SHP77 treated with DMSO at 0.1 percent for 48 hours (cell line): ENCODE measurements at places on chromosomes 7 and 10.
A peak's percentile ranks its signal among the peaks of the same experiment; 100 is the strongest.

DNA sequence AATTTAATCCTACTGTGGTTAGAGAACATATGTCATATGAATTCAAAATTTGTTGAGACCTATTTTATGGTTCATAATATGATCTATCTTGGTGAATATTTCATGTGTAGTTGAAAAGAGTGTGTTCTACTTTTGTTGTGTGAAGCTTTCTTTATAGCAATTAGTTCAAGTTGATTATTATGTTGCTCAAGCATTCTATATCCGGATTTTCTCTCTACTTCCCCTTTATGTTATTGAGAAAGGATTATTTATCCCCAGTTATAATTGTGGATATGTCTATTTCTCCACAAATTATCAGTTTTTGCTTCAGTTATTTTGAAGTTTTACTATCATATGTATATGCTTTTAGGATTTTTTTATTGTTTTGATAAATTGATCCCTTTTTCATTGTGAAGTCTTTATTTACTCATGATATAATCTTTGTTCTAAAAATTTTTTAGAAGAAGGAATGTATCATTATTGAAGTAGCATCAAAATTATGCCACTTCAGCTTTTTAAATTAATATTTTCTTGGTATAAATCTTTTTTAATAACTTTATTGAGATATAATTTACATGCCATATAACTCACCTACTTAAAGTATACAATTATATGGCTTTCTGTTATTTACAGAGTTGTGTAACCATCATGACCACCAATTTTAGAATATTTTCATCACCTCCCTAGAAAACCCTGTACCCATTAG lies 12.0 kb upstream of the MEST start:
- DNase-seq = no peak

DNA sequence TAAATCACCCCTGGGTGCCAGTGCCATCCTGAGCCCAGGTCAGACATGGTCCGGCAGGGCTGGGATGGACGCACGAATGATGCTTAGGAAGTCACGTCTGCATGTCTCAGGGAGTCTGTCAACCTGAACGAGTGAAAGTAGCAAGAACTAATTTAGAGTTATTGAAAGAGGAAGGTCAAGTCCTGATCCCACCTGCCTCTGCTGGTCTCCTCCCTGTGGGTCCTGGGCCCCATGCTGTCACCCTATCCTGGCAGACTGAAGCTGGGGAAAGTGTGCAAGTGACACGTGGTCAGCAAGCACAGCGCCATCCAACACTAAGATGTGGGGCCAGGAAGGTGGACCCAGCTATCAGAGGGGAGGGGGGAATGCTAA lies 26.1 kb upstream of the GRID1 start:
- DNase-seq = no peak

GRCh38 chr7:108321359-108321758 lies 134.9 kb downstream of the NRCAM start:
- no peak for DNase-seq

- no peak for DNase-seq
Measured at GRCh38 chr7:144109283-144109682, at the start of gene OR2A2. Gene OR2A2, plus strand, starts transcription at chr7:144109583. Its CDS starts 0 bp downstream, at chr7:144109583.

DNA sequence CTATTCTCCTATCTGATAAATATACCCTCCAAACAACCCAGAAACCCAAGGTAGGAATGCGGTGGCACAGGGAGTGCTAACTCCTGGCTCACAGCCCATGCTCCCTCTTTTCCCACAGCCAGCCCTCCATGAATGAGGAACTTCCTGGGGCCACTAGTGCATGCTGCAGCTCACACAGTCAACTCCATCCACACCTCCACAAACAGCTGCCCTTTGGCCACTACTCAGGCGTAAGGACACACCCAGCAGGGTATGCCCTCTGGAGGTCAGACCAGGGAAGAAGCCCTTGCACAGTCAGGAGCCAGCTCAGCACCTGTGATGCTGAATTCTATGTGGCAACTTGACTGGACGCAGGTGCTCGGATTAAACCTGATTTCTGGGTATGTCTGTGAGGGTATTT lies 85.2 kb upstream of the PIK3CG start:
- DNase-seq = no peak

DNA sequence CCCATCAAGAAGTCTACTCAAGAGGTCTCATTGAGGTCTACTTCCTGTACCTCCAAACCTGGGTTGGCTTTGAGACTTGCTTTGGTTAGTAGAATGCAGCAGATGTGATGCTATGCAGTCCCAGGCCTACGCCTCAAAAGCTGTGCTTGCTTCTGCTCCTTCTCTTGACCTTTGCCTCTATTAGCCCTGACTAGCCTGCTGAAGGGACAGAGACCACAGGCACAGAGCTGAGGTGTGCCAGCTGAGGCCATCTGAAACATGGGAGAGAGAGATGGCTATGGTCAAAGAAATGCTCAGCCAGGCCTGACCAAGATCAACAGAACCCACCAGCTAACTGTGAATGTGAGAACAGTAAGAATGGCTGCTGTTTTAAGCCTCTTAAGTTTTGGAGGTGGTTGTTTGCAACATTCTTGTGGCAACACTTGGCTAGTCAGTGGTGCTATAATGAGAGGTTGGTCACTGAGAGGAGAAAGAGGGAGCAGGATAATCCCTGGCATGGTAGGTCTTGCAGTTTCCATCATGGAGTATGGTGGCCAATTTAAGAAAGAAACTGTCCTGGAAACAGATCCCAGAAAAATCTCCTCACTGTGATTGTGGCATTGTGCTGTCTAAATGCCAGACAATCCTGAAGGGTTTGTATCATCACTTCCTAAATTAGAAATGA lies 176.1 kb upstream of the PHYHIPL start:
- DNase-seq = no peak

GRCh38 chr7:46671108-46671769 lies 750.2 kb upstream of the IGFBP3 start:
- DNase-seq = no peak

DNA sequence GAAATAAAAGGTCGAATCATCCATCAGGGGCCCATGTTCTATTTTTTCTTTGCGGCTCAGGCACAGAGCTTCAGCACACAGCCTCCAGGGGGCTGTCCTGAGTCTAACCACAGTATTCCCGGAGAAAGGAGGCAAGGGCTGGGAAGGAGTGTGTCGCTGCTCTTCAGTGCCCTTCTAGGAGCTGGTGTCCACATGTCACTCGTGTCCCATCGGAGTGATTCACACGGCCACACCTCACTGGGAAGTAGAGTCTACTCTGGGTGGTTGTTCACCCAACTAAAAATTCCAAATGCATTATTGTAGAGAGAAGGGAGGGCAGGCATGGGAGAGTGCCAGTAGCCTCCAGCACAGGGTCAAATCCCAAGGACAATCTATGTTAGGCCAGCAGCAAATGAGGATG lies 114.8 kb upstream of the LANCL2 start:
- peak; percentile 22 for DNase-seq

DNA sequence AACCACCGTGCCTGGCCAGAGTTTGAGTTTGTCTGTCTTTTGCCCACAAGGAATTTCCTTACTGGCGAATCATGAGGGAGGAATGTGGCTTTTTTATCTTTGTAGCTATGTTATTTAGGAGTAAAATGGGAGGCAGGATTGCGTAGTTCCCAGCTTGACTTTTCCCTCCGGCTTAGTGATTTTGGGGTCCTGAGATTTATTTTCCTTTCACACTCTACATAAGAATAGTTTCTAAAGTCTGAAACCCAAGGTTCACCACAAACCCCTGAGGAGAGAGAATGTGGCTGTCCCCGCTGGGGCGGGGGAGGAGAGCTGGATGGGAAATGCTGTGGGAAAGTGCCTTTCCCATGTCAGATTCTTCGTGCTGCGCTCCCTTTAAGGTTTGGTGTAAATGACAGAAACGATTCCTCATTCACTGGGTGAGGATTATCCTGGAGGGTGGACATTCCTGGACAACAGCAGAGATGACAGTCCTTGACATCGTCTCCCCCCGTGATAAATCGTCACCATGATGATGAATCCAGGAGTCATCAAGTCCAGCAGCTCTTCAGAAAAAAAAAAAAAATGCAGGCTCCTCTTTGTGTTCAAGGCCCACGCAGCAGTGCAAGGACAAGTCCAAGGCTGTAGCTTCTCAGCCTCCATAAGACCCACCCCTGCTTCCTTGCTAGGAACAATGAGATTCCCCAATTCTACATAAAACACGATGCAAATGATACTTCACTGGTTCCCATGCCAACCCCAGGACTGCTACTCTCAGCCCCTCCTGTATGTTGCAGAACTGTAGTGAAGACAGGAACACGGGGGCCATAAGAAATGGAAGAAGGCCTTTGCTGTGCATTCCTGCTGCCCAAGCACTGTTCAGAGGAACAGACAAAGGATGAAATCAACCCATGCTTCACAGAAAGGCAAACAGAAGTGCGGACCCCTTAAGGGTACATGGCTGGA lies 233.1 kb downstream of the CCDC3 start:
- no peak for DNase-seq

DNA sequence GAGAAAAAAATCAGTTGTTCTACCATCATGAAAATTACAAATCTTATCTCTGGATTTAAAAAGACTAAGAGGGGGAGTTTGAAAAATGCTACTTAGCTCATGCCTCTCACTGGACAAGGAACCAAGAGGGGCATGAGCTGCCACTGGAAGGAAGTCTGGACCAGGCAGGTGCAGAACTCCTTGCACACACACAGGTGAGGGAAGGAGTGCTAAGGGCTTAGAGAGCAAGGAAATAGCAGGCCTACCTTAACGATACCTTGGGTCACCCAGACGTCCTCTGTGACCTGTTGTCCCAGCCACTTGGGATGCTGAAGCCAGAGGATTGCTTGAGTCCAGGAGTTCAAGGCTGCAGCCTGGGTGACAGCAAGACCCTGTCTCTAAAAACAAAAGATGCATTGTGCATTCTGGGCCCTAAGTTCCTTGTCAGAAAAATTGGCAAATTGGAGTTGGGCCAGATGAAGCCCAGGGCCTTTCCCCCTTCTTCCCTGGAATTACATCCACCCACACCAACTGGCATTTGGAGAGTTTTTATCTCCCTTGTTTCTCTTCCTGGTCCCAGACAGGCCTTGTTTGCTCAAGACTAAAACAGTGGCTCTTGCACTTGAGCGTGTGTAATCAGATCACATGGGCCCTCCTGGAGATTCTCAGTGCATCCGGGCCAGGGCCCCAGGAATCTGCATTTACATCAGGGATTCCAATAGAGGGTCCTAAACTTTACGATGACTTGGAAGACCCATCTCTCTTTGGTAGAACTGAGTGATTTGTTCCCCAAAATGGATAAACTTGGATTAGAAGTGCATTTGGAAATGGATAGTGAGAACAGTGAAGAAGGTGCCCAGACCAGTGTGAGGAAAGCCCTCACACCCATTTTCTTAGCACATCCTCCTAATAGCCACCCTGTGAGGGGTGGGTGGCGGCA lies 3.0 kb downstream of the DDIT4 start:
- no peak for DNase-seq

DNA sequence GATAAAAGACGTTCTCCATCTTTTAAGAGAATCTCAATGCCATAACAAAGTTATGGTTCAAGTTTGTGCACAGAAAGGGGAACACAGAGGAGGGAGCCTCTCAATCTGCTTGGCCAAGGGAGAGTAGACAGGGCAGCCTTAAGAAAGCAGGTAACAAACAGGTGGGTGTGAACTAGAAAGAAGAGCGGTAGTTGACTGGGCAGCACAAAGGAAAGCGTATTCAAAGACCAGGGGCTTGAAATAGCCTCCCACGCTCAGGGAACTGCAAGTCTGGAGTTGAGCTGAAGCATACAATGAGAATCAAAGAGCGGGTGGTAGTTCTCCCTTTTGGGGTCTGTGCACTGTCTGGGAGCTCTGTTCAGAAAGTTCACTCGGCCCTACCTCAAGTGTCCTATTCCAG lies 18.9 kb upstream of the MACC1 start:
- no peak for DNase-seq

- DNase-seq = no peak
Measured at GRCh38 chr10:64515970-64516699, 994.9 kb downstream of the REEP3 start.

DNA sequence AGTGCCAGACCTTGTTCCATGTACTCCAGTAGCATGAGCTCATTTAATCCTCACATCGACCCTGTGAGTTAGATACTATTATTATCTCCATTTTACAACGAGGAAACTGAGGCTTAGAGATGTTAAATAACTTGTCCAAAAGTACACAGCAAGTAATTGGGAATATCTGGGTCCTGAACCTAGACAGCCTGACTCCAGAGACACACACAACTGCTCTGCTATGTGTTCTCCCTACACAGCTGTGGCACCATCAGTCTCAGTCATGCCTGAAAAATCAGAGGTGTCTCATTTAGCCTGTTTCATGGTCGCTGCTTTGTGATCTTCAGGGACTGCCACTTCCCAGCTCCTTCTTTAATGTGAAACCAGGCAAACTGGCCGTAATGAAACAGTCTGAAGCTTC lies 56.5 kb downstream of the COL1A2 start:
- peak; percentile 32 for DNase-seq

GRCh38 chr10:90148116-90148855 lies 446.9 kb downstream of the KIF20B start:
- DNase-seq = no peak

- peak; percentile 52 for DNase-seq
Measured at GRCh38 chr7:91784469-91784868, 96.0 kb downstream of the MTERF1 start.

- DNase-seq = no peak
Measured at GRCh38 chr10:99920901-99921300, 88.8 kb downstream of the DNMBP start.

- no peak for DNase-seq
Measured at GRCh38 chr10:103765981-103766380, 89.4 kb downstream of the SH3PXD2A start.

DNA sequence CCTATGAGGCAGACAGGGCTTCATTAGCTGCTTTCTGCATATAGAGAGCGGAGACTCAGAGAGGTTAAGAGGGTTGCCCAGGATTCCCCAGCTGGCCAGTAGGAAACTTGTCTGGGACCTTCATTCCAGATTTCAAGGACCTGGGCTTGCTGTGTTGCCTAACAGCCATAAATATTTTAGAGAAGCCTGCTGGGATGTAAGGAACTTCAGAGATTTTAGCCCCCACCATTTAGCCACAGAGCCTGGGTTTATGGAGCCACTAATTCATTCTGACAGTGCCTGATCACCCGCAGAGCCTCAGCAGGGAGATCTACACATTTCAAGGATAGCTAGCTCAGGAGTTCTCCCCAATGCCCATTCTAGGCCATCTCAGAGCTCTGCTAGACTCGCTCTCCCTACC lies 56.6 kb upstream of the TRUB1 start:
- no peak for DNase-seq

DNA sequence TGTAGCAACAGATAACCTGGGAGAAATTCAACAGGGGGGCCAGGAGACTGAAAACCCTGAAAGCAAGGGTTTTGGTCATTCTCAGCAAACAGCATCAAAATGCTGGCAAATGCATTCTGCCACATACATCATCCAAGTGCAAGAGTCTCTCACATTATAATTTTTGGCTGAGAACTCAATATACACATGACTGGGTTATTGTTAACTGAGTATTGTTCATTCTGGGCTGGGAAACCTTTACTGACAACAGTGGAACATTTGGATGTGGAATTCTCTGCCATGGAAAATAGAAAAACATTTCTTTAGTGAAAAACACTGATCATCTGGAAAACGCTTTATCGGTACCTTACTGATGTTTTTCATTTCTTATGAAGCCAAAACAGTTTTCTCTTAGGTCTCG lies 73.1 kb upstream of the MET start:
- DNase-seq = no peak

GRCh38 chr10:43351301-43351700 lies 20.1 kb upstream of the FXYD4 start:
- DNase-seq = no peak

- DNase-seq = no peak
Measured at GRCh38 chr10:125057158-125058001, 103.0 kb downstream of the CTBP2 start.

- DNase-seq = no peak
Measured at GRCh38 chr10:102770792-102771191, 27.0 kb downstream of the WBP1L start.
